Activated CD4-positive, alpha-beta T cell treated with anti-CD3 and anti-CD28 coated beads, Interleukin-2, amount 50 U/mL, for 16 hours (primary cell): ENCODE measurements at places on chromosomes 12 and 14.

- DNase-seq: no peak
These were observed 305.2 kb upstream of the PDE3A start for GRCh38 chr12:20063116-20063515.

GRCh38 chr14:62209287-62209899, 447.2 kb downstream of the SNAPC1 start:
- DNase-seq: no peak

DNA sequence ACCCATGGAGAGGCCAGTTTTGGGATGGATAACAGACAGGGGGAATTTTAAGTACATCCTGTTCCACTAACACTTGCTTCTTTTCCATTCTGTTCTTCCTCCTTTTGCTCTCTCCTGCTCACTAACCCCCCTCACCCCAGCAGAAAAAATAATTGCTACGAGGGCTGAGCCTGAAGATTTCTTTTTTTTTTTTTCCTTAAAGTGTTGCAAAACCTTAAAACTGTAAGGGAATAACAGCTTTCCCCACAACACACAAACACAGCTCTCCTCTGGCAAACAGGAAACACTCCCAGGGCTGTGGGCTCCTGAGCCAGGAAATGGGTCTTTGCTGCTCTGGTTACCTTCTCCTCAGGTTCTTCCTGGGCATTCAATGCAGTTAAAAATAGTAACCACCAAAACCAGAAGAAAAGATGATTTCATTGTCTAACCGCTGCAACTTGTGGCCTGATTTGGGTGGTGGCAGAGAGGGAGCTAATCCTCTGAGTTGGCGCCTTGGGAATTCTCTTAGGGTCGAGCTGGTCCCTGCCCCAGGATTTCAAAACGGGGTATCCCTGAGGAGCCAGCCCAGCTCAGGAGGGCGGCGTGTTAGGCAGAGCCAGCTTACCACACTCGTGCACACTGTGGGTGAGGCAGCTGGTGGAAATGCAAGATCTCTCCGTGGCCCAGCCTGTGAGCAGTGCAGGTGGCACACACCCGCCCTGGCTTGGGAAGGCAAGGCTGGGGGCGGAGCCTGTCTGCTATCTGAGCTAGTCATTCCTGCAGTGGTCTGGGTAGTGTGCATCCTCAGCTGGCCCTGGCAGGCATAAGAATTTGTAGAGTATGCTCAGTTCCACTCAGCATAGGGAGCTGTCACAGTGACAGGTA, 17.1 kb upstream of the EMP1 start:
- peak; percentile 85 for DNase-seq

DNA sequence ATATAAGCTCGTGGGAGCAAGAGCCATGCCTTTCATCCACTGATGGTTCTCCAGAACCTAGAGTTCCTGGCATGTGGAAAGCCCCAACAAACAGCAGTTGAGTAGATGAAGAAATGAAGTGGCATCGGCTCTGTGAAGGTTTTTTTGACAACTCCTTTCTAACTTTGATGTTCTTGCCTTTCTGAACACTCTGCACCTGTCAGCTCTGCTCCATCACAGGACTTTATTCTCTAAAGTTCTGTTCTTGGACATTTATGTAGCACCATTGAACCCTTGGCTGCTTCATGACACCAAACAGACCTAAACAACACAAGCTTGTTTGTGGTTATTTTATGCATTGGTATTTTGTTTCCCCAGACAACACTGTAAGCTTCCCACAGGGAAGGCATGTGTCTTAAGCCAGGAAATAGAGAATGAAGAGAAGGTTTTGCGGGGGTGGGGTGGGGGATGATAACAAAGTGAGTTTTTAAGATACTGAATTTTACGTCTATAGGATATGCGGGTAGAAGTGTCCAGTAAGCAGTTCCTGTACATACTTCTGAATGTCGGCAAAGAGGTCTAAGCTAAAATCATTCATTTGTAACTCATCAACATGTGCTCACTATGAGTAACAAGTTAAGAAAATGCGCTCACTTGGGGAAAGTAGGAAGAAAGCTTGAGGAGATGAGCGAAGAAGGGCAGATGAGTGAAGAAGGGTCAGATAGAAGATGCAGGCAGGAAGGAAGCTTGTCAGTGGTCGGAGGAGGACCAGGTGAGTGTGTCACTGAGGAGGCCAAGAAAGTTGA, 146.0 kb upstream of the PLEKHG7 start:
- DNase-seq: peak; percentile 41
